Fibroblast of skin of right quadriceps (primary cell): ENCODE measurements at places on chromosomes 1 and 21.

DNA sequence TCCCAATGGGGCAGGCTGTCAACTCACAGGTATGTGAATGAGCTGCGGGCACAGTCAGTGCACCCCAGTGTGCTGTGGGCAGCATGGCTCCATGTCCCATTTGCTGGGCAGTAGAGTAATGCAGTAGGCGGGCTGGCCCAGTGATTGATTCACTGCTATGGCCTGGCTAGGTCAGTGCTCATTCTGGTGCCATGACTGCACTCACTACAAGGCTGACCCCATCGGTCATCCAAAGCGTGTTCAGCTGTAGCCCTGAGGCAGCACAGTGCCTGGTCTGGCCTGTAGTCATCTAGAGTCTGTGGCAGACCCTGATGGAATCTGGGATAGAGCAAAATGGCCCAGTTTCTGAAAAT, 7.4 kb downstream of the HYI start:
- DNase-seq: no peak

DNA sequence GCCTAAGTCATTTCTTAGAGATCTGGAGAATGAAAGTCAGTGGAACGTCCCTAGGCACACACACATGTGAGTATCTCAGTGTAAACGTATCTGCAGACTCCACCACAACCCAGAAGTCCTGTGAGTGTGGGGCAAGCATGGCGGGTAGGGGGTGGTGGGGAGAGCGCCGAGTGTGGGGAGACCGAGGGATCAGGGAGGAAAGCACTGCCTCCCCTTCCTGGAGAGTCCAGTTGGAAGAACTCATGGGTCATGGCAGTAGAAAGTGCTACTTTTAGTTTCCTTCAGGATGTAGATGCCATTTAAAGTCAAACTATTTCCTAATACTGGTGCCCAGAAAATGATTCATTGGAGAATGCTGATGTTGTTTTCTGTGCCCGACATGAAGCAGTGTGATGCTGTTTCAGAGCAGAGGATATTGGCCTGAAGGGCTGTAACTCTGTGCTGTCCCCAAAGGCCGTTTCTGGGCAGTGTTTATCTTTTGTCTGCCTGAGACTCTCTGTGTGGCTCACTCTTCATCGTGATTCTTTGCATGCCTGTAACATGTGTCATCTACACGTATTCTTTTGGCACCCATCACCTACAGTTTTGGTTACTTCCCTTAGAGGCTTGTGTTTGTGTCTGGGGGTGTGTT, 45.7 kb upstream of the TSPAN2 start:
- DNase-seq: peak; percentile 91

DNA sequence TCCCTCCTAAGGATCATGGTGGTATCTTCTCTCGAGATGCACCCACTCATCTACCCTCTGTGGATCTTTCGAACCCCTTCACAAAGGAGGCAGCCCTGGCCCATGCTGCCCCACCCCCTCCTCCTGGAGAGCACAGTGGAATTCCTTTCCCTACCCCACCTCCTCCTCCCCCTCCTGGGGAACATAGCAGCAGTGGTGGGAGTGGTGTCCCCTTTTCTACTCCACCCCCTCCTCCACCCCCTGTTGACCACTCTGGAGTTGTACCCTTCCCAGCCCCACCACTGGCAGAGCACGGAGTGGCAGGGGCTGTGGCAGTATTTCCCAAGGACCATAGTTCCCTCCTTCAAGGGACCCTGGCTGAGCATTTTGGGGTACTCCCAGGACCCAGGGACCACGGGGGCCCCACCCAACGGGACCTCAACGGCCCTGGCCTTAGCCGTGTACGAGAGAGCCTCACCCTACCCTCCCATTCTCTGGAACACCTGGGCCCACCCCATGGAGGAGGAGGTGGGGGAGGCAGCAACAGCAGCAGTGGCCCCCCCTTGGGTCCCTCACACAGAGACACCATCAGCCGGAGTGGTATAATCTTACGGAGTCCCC, 14.5 kb upstream of the TARS2 start:
- no peak for DNase-seq

- no peak for DNase-seq
These were observed 33.8 kb downstream of the ADGRL4 start for GRCh38 chr1:78972723-78973122.

GRCh38 chr1:73662526-73662925, 535.5 kb downstream of the LRRIQ3 start:
- DNase-seq: no peak

GRCh38 chr1:215421744-215422143, 145.4 kb upstream of the KCTD3 start:
- DNase-seq: peak; percentile 45

- no peak for DNase-seq
These were observed 216.4 kb upstream of the IRF2BP2 start for GRCh38 chr1:234826352-234826751.
